Activated CD8-positive, alpha-beta memory T cell treated with anti-CD3 and anti-CD28 coated beads, Interleukin-2, amount 50 U/mL, for 4 hours (primary cell): ENCODE measurements at places on chromosomes 2 and 18.

GRCh38 chr2:111048856-111049768 is 71.6 kb upstream of the BCL2L11 start:
- no peak for DNase-seq

GRCh38 chr2:209471037-209471436 is 47.2 kb downstream of the MAP2 start:
- no peak for DNase-seq

DNA sequence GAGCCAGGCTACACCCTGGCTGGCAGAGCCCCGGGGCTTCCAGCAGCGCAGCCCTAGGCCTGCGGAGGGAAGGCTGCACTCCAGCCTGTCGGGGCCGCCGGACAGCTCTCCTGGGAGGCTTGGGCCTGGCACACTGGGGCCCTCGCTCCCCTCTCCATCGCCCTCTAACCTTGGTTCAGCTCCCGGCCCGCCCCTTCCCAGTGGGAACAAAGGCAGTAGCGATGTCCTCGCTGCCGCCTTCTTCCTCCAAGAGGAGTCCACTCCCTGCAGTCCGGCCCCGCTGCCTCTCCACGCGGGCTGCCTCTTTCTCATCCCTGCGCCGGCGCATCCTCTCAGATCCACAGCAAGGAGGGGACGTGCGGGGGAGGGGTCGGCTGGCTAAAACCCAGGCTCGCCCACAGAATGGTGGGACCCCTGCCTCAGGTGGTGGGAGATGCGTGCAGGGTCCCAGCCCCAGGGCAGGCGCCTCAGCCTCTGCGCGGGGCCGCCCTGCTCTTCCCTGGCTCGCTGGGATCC is 138.1 kb downstream of the TWIST2 start:
- DNase-seq, result no peak

DNA sequence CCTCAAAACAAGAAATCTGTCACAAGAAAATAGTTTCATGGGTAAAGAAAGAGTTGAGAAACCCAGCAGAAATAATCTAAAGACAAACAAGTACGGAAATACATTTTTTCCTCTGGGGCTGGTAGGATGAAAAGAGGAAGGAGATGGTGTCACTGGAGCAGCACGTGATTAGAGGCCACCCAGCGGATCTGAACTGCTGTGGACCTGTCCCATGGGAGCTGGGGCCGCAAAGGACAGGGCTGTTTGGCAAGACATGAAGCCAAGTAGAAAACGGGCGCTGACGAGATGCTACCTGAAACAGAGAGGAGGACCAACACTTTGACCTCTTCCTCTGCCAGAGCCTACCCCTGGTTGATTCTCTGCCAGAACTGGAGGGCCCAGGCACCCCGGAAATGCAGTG is 295.4 kb upstream of the ATP5MC3 start:
- DNase-seq, result no peak

DNA sequence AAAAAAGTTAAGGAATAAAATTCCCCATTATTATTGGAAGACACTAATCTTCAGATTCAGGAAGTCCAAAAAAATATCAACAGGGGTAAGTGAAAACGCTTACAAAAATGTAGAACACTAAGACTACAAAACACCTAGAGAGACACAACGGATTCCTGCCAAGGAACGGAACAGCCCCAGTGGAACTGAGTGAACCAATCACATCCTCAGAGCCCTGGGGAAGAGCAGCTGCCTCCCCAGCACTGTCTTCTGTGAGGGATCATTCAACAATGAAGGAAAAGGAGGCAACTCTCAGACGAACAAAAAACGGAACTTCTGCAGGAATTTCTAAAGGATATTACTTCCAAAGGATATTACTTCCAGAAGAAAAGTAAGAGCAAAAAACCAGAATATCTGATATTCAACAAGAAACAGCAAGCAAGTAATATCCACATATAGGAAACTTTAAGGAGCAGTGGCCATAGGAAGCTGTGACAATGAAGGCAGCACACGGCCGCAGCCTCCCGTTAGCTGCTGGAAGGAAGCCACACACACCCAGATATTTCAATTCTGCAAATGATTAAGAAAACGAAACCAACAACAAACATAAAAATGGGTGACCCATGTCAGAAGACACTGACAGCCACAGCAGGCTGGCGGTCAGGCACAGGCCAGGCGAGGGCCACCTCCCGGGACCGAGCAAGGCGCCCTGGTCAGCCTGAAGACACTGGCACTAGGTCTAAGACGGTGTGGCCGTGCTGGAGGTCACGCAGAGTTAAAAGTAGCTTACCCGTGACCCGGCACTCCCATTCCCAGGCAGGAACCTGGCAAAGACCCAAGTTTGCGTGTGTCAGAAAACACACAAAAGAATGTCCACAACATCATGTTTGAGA is 81.8 kb downstream of the HDAC4 start:
- no peak for DNase-seq

DNA sequence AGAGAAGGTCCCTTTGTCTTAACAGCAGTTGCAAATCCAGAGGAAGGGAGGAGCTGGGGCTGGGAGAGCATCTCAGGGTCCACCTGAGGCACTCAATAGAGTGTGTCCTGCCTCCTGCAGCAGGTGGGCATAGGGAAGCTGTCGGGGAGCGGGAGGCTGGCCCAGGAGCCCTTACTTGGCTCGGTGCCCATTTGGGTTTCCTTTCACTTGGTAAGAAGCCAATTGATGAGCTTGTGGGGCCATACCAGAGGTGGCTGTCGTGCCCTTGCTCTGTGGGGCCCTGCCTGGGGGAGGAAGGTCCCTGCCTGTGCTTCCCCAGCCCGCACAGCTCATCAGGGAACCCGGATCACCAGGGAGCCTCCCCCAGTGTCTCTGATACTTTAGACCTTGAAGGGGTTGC is 229.7 kb downstream of the DYSF start:
- no peak for DNase-seq

DNA sequence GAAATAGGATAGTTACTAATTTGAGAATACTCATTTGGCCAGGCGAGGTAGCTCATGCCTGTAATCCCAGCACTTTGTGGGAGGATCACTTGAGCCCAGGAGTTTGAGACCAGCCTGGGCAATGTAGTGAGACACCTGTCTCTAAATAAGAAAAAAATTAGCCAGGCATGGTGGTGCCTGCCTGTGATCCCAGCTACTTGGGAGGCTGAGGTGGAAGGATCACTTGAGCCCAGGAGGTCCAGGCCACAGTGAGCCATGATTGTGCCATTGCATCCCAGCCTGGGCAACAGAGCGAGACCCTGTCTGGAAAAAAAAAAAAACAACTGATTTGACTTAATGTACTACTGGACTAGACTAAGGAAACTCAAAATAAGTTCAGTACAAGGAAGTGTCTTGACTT is 32.7 kb upstream of the ZNF638 start:
- no peak for DNase-seq
